ENCODE measurements at places on chromosomes 5 and 9. TPM values are rescaled to one million over a fixed set of nuclear protein-coding genes. Genes with fewer than 3 reads are reported as not detected.

The ADCY2 gene
- 0.32 TPM for total RNA-seq

The NUTM2F gene
- not detected for total RNA-seq

DNA sequence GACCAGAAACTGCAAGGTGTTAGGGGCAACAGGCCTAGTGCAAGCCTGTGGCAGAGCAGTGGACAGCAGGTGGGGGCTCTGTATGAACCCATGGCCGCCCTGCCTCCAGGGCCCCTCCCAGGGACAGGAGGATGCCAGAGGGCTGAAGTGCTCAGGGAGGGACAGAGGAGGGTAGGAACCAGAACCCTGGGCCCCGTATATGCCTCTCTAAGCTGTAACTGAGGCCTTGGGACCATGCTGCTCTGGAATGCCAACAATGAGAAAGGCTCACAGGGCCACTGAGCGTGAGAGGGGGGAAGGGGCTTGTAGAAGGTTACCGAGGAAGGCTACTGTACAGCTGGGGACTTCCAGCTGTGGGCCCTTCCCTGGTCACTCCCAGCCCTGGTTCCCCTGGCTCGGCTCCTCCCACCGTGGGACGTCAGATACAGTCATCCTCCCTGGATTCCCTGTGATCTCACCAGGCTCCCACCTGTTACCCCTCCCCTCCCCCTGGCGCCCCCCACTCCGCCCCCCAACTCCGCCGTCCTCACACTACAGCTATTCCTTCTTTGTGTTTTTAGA lies 21.1 kb downstream of the AQP7 start:
- DNase-seq: no peak

DNA sequence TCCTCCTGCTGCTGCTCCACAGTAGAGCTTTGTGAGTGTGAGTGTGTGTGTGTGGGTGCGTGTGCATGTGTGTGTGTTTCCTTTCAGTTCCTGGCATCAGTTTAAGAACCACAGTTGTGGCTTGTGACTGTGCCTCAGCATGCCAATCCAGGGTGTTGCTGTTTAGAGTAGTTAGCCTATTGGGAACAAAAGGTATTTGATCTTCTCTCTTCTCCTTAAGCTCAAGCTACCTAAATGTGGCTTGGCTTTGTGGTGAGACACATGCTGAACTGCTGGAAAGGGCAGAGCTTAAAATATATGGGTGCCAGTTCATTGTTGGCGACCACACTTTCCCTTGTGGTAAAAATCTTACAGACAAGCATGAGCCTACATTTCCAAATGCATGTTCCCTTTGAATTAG lies 116.6 kb upstream of the BNC2 start:
- DNase-seq: peak; percentile 6

The RNF180 gene
- total RNA-seq: 5.6 TPM

The BASP1 gene
- total RNA-seq: 126 TPM

GRCh38 chr5:170537451-170538095 lies 33.8 kb downstream of the KCNIP1 start:
- DNase-seq: no peak

GRCh38 chr9:136826703-136827582 lies 15.3 kb upstream of the AJM1 start:
- no peak for DNase-seq

The ZNF300 gene
- 6.9 TPM for total RNA-seq

The NXNL2 gene
- total RNA-seq: 7.7 TPM

DNA sequence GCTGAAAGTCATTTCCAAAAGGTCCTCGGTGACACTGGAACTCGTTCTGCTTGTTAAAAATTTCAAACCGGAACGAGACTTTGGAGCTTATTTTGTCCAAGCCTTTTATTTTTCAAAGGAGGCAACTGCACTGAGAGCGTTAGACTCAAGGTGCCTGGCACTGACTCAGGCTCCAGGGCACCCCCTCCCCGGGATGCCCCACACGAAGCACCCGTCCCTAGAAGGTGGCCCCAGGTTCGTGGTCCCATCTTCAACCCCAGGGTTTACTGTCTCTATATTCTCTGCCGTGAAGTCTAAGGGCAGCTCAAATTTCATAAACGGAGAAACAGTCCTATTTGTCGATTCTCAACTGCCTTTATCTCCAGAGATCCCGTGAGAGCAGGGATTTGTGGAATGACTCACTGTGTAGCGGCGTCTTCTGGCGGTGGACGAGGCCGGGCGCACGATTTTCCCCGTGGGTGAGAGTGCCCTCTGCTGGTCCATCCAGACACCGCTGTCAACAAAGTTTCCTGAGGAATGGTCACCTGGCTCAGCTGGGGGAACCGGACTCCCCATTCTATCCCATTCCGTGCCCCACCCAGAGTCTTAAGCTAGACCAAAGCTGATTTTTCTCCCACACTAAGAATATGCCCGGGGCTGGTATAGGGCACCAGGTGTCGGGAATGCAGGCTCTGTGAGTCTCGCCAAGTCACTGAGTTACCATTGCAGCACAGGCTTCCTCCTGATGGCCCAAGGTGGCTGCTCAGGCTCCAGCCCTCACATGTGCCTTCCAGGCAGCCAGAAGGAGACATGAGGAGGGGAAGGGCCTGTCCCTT lies 27.1 kb upstream of the SLC6A19 start:
- peak; percentile 88 for DNase-seq

GRCh38 chr9:34710023-34710422 lies at the start of gene CCL21:
Gene CCL21 (minus strand): TSS chr9:34710136. CDS start chr9:34710066, 70 bp downstream.
- DNase-seq: no peak

DNA sequence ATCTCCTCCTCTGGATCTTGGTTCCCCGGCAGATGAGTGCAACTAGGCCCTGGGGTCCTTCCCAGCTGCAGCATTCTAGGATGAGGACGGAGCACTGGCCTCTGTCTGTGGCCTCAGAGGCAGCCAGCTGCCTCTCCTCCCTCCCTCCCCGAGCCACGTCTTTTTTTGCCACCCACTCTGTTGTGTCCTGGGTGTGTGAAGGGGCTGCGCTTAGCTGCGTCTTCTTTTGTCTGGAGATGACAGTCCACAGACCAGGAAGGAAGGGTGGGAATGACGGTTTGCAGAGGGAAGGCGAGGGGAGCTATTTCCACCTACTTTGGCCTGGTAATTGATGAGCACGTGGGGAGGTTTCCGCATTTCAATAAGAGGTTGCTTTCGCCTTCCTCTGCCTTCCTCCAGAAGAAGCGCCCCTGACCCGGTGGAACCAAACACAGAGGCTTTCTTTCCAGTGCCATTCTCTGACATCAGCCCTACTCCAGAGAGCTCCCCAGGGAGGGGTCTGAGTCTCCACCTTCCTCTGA lies 34.5 kb upstream of the GABRP start:
- DNase-seq: no peak

GRCh38 chr9:99054581-99054980 lies 50.3 kb upstream of the TGFBR1 start:
- DNase-seq: no peak

The RANBP17 gene
- 33.7 TPM for total RNA-seq

The PRRC2B gene
- total RNA-seq: 92.8 TPM

DNA sequence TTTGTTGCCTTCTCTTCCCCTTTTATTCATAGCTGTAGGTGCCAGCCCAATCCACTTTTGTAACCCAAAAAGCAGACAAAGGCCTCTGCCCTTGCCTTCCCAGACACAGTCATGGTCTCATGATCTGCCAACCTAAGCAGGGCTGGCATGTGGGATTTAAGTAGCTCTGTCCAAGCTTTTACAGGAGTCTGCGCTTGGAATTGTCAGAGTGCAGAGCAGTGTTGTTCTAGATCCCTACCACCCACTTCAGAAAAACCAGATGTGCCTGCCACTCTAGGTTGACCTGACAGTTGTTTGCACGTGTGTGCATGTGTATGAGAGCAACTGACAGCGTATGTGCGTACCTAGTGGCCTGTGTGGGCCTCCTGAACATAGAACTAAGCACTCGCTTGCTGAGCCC lies 87.8 kb upstream of the SPRY4 start:
- DNase-seq: no peak

- DNase-seq: no peak
Measured at GRCh38 chr9:98501819-98502218, 206.9 kb downstream of the GABBR2 start.

- no peak for DNase-seq
Measured at GRCh38 chr9:127742435-127743088, 7.5 kb upstream of the TOR2A start.

DNA sequence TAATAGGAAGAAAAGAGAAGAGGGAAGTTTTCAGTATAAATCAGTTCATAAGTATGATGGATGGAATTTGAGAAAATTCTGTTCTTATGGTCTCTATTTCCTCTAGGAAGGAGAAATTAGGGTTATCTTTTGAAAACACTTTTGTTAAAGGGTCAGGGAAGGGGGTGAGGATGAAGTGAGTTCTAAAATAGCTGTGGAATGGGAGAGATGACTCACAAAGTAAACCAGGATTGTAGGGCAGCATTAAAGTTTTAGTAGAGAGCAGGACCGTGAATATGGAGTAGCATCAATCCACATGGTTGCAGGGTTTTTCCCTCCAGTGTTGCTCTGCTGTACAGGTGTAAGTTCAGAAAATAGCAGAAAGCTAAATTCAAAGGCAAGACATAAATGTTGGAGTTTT lies 32.4 kb downstream of the MUSK start:
- peak; percentile 22 for DNase-seq

DNA sequence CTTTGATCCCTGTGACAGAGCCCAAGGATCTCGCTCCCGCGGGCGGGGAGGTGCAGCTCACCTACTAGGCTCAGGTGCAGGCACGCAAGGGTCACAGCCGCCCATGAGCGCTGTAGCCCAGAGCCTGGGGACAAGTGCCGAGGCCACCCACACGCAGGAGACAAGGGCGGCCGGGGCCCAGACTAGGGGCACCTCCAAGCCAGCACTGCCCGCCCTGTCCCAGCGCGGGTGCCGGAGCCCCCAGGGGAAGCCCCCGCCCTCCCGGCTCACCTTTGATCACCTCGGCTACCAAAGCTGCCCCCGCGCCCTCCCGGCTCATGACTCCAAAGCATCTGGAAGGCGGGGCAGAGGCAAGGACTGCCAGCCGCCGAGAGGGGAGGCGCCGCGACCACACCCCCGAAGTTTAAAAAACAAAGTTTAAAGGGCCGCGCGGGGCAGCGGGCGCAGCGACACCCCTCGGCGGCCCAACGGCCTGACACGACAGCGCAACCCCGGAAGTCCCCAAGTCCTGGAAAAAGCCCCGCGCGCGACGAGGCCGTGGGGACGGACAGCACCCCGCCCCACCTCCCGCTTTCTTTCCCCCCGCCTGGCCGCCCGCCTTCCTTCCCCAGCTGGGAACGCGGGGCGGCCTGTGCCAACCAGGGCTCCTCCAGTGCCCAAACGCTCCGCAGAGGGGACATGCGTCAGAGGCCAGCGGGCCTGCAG lies 53.0 kb downstream of the CDC14B start:
- peak; percentile 46 for DNase-seq

DNA sequence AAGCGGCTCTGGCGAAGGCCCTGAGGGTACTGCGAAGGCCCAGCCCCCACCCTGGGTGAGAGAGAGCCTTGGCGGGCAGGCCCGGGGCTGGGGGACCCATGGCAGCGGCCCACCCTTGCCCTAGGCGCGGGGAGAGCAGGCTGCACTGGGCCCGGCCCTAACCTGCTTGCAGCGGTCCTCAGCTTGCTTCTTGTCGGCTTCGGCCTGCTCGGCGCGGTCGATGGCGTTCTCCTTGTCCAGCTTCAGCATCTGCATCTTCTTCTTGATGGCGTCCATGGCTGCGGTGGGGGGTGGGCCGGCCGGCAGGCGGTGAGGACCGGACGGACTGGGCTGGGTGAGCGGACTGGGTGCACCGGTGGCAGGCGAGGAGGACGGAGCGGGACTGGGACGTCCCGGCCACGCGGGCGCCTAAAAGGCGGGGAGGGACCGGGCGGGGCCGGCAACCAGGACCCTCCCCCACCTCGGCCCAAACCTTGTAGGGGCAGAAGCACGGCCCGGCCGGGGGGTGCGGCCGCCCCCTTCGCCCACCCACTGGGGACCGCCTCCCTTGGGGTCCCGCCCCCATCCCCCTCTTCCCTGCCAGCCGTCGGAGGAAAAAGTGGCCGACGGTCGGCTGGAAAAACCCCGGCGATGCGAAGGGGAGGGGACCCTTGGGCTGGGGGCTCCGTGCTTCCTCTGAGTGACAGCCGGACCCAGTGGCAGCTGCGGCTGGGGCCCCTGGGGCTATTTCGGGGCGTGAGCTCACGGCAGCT lies at the start of gene TPM2:
TPM2 (minus strand) TSS at position 384 of the 752 bp plus-strand sequence; CDS start at position 276, 108 bp downstream.
- peak; percentile 89 for DNase-seq

- DNase-seq: no peak
Measured at GRCh38 chr5:89374144-89374784, 491.3 kb upstream of the MEF2C start.

- DNase-seq: peak; percentile 59
Measured at GRCh38 chr9:86788456-86788855, 158.8 kb downstream of the GAS1 start.

DNA sequence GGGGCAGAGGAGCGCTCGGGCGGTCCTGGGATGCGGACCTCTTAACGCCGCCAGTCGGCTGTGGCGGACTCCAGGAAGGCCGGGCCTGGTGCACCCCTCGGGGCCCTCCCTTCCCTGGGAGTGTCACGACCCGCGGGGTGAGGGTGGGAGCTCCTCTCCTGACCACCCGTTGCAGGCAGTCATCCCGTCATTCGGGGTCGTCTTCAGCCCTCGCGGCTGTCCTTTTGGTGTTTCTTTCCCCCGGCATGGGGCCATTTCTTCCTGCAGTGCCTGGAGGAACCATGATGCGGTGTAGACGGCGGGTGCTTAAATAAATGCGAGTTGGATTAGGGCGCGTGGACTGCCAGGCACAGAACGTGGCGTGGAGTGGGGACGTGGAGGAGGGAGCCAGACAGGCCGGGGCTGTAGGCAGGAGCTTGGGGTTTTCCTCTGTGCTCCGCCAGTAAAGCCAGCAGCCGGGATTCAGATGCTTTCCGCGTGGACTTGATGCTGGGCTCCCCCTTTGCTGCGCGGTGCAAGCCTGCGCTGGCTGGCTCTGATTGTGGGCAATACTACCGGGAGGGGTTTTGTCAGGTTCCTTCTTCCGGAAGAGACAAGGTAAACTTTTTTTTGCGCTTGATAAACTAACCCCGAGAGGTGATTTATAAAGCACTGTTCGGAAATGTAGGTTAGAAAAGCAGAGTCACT lies 868 bp downstream of the KDM4C start:
- DNase-seq: no peak

The JAK2 gene
- total RNA-seq: 11.6 TPM

- DNase-seq: peak; percentile 28
Measured at GRCh38 chr5:103258957-103259704, 568 bp downstream of the MACIR start.

DNA sequence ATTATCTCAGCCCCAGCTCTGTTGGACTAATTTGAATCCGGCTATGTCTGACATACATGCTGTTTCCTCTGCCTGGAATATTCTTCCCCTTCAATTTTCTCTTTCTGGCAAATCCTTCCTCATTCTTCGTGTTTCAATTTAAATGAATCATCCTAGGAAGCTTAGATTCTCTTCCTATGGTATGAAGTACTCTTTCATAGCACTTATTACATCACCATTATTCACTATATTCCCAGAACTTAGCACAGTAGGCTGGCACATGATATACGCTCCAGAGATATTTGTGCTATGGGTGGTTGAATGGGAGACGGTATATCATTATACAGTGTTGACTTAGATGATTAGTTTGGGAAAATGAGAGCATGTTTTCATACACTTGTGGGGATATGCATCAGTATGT lies 91.0 kb upstream of the JAK2 start:
- peak; percentile 7 for DNase-seq

GRCh38 chr5:74356009-74356695 lies 284.4 kb downstream of the ENC1 start:
- no peak for DNase-seq

- DNase-seq: no peak
Measured at GRCh38 chr5:131769961-131770360, 26.9 kb downstream of the FNIP1 start.

The CENPH gene
- 11.9 TPM for total RNA-seq
